NCI-H2171 treated with DMSO at 0.1 percent for 48 hours (cell line): ENCODE measurements at places on chromosomes 5 and 9.

DNA sequence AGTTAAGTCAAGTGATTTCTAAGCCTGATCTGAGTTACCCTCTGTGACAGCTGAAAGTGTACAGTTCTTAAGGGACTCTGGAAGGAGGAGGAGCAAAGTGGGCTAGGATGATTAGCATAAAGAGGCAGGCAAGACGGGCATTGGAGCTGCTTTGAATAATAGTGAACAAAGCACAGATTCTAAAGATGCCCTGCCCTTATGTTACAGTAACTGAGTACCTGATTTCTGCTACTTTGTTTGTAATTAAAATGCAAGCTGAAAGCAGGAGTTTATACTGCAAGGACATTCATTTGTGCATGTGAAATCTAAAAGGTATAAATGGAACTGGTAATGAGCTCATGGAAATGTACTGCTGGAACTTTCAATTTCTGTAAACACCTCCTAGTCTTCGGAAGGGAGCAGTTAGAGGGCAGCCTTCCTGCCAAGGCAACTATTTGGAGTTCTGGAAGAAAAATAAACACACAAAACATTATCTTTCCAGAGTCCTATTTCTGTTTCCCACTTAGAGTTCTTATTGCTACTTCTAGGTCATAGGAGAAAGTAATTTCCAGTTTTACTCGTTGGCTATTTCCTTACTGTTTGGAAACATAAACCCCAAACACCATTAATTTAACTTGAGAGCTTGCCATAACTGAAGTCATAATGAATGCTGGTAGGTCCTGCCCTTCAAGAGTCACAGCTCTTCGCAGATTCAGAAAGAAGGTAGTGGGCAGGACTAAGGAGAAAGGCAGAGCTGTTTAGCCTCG is at the start of gene RANBP3L:
RANBP3L (minus strand) TSS at position 45 of the 746 bp plus-strand sequence. CDS start 486 bp downstream, outside the sequence.
- DNase-seq: no peak

DNA sequence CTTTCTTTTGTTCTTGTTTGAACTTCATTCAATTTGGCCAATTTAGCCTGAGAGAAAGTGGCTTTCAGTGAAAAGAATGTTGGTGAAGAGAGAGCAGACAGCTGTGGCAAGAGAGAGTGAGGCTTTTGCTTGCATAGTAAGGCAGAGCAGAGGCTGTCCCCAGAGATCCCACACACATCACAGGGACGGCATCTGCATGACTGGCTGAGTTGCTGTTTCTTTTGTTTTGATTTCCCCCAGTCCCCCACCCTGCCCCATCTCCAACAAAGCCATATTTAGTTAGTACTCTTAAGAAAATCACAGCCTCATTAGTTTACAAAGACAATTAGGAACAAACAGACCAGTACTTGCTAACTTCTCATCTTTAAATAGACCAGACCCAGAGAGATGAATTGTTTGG is 363.9 kb upstream of the SEMA6A start:
- peak; percentile 60 for DNase-seq

DNA sequence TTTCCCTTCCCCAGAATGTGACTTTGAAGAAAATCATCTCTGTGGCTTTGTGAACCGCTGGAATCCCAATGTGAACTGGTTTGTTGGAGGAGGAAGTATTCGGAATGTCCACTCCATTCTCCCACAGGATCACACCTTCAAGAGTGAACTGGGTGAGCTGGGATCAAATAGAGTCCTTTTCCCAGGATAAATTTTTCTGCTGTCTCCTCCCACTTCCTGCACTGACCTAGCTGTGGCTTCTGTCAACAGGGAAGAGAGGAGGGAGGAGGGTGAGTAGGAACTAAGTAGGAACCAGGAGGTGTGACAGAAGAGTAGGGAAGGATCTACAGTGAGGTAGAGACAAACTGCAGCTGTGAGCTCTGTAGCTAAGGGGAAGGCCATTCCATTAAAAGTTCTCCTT is 69.3 kb downstream of the MAMDC2 start:
- DNase-seq: no peak

DNA sequence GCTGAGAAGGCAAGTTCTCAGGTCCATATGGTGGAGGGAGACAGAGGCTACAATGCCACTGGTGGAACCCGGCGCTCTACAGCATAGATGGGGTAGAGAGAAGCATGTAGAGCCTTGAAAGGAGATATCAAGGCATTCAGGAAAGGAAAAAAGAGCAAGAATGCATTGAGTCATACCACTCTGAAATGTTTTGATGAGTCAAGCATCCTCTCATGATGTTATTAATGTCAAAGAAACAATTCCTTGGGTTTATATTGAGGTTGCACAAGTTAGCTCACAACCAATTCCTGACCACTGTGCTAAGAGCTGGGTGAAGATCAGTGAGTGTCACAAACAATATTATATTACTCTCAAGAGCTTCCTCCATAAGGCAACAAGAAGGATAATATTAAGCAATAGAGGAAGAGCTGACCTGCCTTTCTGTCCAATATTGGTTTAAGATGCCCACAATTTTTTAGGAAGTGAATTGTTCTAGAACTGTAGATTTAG is 178.0 kb downstream of the RFK start:
- DNase-seq: no peak

DNA sequence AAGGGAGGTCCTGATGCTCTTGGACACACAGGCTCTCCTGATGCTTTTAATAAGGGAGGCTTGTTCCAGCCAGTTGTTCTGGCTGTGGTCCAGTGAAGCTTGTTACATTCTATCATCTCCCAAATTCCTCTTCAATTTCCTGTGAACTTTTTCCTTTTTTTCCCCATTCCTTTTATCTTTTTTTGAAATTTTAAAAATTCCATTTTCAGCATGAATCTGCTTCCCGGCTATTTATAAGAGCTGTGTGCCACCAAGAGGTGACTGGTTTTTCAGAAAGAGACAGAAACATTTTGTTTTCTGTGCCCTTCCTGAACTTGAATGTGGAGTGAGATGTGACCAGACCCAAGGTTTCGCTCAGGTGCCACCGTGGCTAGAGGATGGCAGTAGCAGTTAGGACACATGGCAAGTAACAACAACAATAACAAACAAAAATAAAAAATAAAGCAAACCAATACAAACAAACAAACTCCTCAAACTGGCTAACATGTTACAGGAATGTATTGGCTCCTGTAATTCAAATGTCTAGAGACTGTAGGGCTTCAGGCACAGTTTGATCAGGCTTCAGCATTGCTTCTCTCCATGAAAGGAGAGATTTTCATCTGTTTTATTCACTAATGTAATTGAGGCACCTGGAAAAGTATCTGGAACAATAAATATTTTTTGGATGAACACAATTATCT is 121.1 kb downstream of the BOD1 start:
- DNase-seq: no peak

- DNase-seq: no peak
Observed at GRCh38 chr5:66443462-66444130, 152.6 kb upstream of the MAST4 start.

DNA sequence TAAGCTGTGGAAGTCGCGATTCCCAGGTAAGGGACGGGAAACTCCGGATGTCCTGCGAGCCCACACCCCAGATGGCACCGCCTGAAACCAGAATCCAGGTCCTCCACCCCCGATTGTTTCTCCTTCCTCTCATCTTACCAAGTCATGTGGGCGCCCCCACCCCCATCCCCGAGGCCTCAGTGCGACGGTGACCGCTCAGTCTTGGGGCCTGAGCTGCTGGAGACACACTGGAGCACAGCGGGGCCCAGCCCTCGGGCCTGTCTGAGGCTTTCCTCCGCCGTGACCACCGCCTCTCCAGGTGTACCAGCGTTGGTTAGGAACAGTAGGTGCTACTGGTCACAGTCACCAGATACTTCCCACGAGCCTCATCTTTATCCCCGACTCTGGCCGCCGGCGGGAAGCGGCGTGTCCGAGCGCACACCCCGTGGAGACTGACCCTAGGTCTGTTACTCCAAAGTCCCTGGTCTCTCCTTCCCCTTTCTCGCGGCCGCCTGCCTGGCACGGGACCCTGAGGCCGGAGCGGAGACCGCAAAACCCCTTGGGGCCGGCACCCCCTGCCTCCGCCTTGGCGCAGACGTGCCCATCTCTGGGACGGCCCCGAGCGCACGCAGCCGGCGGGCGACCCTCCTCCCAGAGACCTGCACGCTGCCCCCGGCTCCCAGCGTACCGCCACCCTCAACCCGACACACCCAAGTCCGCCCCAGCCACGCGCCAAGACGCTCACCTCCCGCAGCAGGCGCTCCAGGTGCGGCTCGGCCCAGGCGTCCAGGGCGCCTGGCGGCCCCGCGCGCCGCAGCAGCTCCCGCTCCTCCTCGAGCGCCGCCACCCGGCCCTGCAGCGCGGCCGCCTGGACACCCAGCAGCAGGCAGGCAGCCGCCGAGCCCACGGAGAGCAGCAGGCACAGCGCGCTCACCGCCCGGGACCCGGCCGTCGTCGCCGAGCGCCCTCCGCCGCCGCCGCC is 733 bp downstream of the COL23A1 start:
- DNase-seq: peak; percentile 1

DNA sequence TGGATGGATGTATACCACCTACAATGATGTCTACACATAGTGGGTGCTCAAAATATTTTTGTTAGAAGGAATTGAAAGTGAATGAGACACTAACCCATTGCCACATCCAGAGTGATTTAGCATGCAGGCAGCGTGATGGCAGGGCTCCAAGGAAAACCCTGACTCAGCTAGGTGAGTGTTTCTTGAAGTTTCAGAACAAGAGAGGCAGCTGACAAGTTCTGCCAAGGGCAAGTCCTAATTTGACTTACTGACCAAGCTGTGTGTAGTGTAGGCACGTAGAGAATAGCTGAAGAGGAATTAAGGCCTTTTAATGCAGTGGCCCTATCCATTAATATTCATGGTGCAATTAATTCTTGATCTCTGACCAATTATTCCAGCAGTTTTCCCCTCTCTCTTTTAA is 107.8 kb upstream of the ATP10B start:
- DNase-seq: no peak

DNA sequence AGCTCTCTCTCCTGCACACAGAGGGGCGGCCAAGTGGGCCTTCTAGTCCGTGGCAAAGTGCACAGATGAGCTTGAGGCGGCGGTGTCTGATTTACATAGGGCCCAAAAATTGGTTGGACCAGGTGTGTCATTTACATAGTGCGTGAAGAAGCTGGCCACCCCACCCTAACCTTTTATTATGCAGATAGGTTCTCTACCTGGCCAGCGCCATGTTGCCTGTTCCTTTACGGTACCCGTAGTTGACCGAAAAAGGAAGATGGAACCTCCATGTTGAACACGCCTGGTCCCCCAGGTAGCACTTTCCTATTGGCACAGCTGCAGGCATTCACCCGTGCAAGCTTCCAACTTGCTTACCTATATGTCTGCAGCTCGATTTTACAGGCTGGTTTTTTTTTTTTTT is 61.5 kb downstream of the GNA14 start:
- DNase-seq: no peak

- DNase-seq: peak; percentile 3
Observed at GRCh38 chr9:16623989-16624743, 246.3 kb downstream of the BNC2 start.

GRCh38 chr5:113293068-113293974 is 141.5 kb downstream of the TSSK1B start:
- peak; percentile 34 for DNase-seq

DNA sequence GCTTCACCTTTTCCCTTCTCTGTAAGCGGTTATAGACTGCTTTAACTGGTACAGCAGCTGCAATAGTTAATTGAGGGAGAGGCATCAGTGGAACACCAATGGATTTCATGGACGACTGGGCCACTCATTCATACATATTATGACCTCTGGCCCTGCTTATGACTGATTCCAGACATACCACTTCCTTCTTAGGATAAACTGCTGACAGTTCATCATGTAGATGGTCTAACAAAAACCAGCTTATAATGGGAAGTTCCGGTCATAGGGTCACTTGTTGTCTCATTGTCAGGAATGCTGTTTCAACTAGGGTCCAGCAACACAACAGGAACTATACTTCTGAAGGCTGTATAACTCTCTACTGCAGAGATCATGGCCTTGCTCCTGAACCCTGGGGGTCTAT is 265.2 kb upstream of the RASA1 start:
- DNase-seq: no peak

- DNase-seq: no peak
Observed at GRCh38 chr9:87062746-87063145, 115.4 kb upstream of the GAS1 start.

GRCh38 chr9:70079417-70080037 is 35.9 kb downstream of the MAMDC2 start:
- DNase-seq: no peak

DNA sequence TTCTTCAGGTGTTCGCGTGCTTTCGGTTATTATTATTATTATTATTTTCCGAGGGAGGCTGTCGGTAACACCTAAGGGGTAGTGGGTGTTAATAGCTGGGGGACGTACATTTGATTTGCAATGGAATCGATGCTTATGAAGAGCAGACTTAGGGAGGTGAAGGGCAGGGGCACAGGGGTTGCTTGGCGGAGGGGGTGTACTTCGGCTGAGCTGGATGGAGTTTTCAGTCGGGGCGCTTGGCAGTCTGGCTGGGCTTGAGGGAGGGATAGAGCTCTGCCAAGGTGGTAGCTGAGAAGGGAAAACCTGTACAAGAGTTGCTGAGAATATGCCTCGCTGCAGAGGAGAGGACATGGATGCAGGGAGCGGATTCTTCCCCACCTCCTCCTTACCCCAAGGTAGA is 617 bp upstream of the PTPRD start:
- peak; percentile 67 for DNase-seq

DNA sequence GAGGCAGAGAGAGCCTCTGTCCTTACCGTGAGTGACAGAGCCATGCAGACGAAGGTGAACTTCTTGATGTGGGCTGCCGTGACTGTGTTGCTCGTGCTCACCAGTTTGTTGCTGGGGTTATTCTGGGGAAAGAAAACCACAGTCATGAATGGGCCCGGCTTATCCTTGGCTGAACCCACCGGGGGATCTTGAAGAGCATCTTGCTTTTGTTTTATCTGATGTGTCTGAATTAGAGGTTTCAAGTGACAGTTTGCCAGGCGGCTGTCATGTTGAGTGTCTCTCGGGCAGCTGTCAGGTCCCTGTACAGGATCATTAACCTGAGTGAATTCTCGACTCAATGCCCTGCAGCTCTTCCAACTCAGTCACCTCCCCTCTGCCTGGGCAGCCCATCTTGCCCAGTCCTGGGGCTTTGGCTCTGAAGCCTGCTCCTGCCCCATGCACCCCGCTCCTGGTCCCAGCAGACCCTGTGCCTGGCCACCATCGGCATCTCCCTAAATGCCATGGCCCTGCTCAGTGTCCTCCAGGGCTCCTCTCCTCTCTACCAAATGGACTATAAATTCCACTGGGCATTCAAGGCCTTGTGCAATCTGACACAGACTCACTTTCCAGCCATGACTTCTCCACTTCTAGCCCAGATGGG is 77.4 kb downstream of the OTULIN start:
- DNase-seq: peak; percentile 97

- no peak for DNase-seq
Observed at GRCh38 chr9:118533101-118533500, 828.9 kb downstream of the TLR4 start.

GRCh38 chr9:86036555-86036954 is 62.8 kb downstream of the GOLM1 start:
- no peak for DNase-seq

DNA sequence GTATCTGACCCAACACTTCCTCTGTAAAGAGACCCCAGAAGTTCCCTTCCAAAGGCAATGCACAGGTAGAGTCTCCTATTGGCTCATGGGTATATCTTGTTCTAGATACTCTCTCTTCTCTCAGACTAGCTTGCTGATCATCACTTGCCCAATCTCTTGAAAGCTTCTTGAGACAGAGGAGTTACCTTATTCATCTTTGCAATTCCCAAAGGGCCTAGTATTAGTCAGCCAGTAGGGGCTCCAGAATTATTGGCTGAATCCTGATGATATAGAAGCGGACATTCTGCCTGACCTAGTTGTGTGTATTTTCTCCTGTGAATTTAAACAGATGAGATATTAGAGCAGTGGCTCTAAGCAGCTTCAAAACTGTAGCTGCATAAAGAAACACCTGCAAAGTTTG is 304.0 kb upstream of the KLF4 start:
- DNase-seq: no peak
